Activated T-helper 9 cell treated with anti-CD3 and anti-CD28 coated beads, Interleukin-2, amount 50 U/mL, for 16 hours (primary cell): ENCODE measurements at places on chromosomes 6 and 20.

- no peak for DNase-seq
These were observed 20.2 kb downstream of the ADNP start for GRCh38 chr20:50911030-50911429.

DNA sequence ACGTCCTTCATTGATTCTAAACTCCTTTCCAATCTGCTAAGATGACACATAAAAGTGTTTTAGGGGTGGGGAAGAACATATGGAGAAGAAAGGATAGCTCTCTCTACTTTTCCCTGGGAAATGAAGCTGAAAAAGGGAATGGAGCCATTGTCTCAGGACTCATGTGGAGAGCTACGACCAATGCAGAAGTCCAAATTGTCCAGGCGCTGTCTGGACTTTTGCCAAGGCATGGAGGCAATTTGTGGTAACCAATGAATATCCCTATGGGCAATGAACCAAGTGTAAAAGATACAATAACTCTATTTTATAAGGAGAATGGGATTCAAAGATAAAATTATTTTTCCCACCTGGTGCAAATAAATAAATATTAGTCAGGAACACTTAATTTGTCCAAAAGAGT, 16.1 kb downstream of the FBXL4 start:
- no peak for DNase-seq

- DNase-seq = no peak
These were observed 5.5 kb downstream of the SFT2D1 start for GRCh38 chr6:166336847-166337246.

DNA sequence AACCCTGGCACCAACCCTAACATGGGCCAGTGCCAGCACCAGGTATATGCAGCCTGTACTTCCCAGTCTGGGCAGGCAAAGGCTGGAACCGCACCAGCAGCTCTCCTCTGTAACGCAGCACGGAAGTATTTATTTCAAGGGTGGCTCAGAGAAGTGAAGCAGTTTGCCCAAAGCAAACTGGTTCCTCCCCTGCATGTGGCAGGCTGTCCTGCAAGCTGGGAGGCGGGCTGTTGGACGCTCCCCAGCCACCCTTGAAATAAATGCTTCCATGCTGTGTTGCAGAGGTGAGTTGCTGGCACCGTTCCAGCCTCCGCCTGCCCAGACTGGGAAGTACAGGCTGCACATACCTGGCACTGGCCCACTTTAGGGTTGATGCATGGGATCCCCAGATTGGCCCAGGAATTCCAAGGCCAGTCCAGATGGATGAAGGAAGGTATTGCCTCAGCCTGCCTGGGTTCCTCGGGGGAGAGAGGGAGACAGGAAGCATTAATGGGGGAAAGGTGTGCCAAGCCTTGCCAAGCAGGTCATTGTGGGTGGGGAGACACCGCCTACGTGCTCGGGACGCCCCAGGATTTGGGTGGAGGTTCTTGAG, 49.8 kb downstream of the PPARD start:
- DNase-seq = no peak

- no peak for DNase-seq
These were observed 36.3 kb upstream of the SIRPA start for GRCh38 chr20:1858871-1859270.

DNA sequence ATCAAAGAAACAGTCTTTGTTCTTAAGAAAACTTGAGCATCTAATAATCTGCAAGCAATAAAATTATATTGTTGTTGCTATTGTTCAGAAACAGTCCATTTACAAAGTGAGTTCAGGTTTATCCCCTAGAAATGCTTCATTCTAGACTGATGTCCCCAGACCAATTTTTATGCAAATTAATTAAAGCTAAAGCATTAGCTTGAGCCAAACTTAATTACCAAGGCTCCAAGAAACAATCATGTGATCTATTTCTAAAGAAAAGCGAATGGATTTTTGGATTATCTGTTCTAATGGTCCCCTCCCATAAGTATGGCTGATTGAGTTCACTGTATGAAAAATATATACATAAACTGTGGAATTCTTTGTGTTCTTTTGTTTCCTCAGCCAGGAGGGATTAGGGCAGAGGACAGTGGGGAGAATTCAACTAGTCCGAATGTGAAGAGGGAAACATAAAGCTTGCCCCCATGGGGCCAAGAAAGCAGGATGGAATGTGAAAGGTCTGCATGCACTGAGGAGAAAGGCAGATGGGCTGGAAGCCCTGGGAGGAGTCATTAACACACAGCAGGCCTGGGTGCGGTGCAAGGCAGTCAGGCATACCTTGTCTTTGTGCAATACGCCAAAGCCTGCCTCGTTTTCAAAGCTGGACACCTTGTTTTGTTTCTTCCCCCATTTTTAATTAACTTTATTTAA, 597.1 kb downstream of the KIF16B start:
- DNase-seq = no peak

DNA sequence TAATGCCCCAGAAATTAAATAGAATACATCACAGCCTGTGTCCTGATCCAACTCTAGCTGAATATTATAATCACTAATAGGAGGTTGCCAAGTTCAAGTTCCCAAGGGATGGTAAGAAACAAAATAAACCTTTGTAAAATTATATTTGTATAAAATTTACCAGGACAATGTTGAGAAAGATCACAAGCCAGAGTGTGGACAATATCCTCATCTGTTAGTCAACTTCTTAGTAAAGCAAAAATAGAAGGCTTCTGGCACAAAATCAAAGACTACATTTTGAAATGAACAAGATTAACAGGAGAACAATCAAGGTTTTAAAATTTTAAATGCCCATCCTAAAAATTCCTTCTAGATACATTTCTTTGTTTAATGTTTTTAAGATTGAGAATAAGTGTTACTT, 290.4 kb upstream of the HSF2 start:
- no peak for DNase-seq

- no peak for DNase-seq
These were observed 2.1 kb upstream of the TMEM217 start for GRCh38 chr6:37260040-37260439.

- no peak for DNase-seq
These were observed 47.0 kb upstream of the TGM3 start for GRCh38 chr20:2248837-2249236.

DNA sequence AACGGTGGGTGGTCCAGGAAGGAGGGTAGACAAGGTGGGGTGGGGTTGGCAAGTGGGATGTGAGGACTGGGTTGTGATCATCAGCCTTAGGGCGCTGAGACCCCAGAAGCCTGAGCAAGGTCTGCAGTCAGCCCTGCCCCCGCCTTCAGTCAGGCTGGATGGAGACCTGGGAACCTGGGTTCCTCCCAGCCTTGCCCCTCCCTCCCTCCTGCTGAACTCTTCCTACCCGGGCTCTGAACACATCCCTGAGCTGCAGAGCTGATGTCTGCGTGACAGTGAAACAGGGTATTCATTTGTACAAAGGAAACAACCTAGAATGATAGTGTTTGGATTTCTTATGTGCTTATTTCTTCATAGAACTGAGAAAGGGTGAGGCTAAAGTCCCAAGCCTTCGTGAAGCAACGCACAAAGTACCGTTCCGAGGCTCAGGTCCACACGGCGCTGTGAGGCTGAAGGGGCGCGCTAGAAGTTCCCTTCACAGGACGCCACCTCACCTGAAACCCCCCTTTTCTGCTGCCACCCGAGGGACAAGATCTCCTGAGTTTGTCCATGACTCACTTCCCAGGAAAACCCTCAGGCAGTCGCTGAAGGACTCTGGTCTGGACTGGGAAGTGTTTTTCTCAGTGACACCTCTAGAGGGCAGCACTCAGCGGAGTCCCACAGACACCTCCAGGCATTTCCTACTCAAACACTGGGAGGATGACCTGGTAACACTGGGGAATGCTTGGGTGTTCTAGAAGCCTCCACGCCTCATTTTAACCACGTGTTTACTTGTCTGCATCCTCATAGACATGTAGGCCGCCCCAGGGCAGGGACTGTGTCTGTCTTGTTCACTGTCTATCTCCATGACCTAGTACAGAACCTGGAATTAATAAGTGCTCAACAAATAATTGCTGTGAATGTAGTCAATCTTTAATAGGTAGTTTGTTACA, 1.2 kb downstream of the GSTA5 start:
- DNase-seq = peak; percentile 21

DNA sequence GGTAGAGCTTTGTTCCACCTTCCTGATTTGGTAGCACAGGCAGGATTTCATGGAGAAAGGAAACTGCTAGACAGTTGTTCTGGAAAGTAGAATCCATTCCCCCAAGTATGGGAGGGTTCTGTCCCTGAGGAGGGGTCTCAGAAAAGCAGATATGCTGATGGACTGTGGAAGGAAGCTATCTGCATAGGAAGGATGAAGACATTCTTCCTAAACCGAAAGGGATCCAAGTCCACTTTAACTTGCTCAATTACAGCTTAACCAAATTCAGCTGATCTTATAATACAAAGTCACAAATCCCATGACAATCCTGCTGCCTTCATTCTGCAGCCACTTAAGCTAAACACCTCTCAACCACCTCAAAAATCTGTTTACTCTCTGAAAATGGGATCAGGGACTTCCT, 2.6 kb downstream of the MAN1A1 start:
- DNase-seq = no peak

GRCh38 chr6:21173678-21174077, 419.9 kb upstream of the SOX4 start:
- no peak for DNase-seq
